ENCODE measurements at places on chromosomes 1 and 21. TPM values are rescaled to one million over a fixed set of nuclear protein-coding genes. Genes with fewer than 3 reads are reported as not detected.

- no peaks in the 10 kb centered on the region for H3K36me3 ChIP-seq
- H3K27me3 ChIP-seq: no peaks in the 10 kb centered on the region
- H3K4me1 ChIP-seq: no peaks in the 10 kb centered on the region
- no peak overlapping the region for H3K27ac ChIP-seq
Measured at GRCh38 chr1:170538687-170539086, 6.7 kb downstream of the GORAB start.

- no peaks in the 10 kb centered on the region for H3K27me3 ChIP-seq
- DNase-seq: no peak
- H3K4me3 ChIP-seq: no peak overlapping the region
- H3K27ac ChIP-seq: no peak overlapping the region
Measured at GRCh38 chr1:117049857-117050256, 10.3 kb upstream of the TTF2 start.

GRCh38 chr21:30981403-30981802 lies 56.9 kb downstream of the KRTAP19-8 start:
- H3K4me3 ChIP-seq: no peak overlapping the region
- H3K4me1 ChIP-seq: no peaks in the 10 kb centered on the region
- H3K27ac ChIP-seq: no peak overlapping the region
- H3K27me3 ChIP-seq: no peaks in the 10 kb centered on the region
- DNase-seq: no peak
- no peaks in the 10 kb centered on the region for H3K36me3 ChIP-seq

DNA sequence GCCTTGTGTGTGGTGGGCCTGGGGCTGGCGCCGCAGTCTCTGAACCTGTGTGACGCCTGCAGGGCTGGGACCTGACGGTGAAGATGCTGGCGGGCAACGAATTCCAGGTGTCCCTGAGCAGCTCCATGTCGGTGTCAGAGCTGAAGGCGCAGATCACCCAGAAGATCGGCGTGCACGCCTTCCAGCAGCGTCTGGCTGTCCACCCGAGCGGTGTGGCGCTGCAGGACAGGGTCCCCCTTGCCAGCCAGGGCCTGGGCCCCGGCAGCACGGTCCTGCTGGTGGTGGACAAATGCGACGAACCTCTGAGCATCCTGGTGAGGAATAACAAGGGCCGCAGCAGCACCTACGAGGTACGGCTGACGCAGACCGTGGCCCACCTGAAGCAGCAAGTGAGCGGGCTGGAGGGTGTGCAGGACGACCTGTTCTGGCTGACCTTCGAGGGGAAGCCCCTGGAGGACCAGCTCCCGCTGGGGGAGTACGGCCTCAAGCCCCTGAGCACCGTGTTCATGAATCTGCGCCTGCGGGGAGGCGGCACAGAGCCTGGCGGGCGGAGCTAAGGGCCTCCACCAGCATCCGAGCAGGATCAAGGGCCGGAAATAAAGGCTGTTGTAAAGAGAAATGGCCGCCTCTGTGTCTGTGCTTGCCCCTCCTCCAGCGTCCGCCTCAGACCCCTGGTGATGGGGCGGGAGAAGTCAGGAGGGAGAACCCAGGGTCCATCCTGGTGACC lies 788 bp downstream of the ISG15 start:
- H3K27me3 ChIP-seq: no peaks in the 10 kb centered on the region
- H3K4me1 ChIP-seq: peaks cover 7% of the 10 kb centered on the region
- DNase-seq: no peak
- H3K36me3 ChIP-seq: no peaks in the 10 kb centered on the region
- H3K27ac ChIP-seq: peak overlapping the region; percentile 83
- H3K4me3 ChIP-seq: peak overlapping the region; percentile 48

- H3K4me1 ChIP-seq: peaks cover 5% of the 10 kb centered on the region
- H3K36me3 ChIP-seq: no peaks in the 10 kb centered on the region
- H3K27me3 ChIP-seq: no peaks in the 10 kb centered on the region
- DNase-seq: peak; percentile 71
- peak overlapping the region; percentile 53 for H3K27ac ChIP-seq
Measured at GRCh38 chr1:155695072-155695471, 6.2 kb downstream of the DAP3 start.

GRCh38 chr1:223133824-223134435 lies 9.1 kb downstream of the TLR5 start:
- H3K4me3 ChIP-seq: peak overlapping the region; percentile 17
- H3K36me3 ChIP-seq: no peaks in the 10 kb centered on the region
- no peaks in the 10 kb centered on the region for H3K4me1 ChIP-seq
- no peaks in the 10 kb centered on the region for H3K27me3 ChIP-seq
- peak overlapping the region; percentile 82 for H3K27ac ChIP-seq

DNA sequence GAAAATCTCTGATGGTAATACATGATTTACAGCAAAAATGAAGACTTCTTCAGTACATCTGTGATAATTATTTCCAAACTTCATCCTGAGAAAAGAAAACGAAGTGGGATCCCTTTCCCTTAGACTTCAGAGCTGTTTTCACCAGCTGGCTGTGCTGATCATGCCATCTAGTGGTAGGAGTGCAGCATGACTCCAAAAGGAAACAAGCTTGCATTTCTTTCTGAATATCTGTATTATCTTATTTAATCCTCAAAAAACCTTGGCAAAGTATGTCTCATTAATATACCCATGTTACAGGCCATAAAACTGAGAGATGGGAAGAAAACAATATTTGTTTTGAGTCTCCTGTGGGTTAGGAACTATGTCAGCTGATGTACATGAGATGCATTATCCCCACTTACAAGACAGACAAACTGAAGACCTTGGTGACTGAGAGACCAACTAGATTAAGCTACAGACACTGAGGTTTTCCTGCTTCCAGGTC lies 9.8 kb upstream of the GJA8 start:
- no peak overlapping the region for H3K27ac ChIP-seq
- H3K27me3 ChIP-seq: no peaks in the 10 kb centered on the region
- DNase-seq: peak; percentile 16
- no peaks in the 10 kb centered on the region for H3K4me1 ChIP-seq
- H3K4me3 ChIP-seq: no peak overlapping the region

DNA sequence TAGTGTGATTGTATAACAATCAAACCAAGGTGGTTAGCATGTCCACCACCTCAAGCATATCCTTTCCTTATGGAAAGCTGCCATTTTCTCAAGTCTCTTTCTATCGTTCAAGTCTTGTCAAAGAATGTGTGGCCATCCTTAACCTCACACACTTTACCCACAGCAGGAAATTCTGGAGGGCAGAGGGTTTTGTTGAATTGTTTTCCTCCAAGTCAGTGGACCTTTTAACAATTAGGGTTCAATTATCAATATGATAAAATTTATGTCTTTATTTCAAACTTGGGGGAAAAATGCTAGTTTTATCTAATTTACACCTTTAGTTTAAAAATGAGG lies 14.2 kb upstream of the PTPRC start:
- H3K27me3 ChIP-seq: no peaks in the 10 kb centered on the region
- no peaks in the 10 kb centered on the region for H3K36me3 ChIP-seq
- no peak overlapping the region for H3K27ac ChIP-seq
- no peak overlapping the region for H3K4me3 ChIP-seq
- H3K4me1 ChIP-seq: no peaks in the 10 kb centered on the region
- DNase-seq: no peak

DNA sequence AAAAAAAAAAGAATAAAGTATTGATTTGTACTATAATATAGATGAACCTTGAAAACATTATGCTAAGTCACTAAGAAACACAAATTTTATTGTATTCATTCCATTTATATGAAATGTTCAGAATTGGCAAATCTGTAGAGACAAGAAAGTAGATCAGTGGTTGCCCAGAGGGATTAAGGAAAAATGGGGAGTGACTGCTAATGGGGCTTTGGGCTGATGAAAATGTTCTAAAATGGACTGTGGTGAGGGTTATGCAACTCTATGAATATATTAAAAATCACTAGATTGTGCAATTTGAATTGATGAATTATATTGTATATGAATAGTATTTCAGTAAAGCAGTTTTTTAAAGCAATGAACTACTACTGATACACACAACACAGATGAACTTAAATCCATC lies 10.0 kb downstream of the GDAP2 start:
- no peaks in the 10 kb centered on the region for H3K27me3 ChIP-seq
- no peak overlapping the region for H3K4me3 ChIP-seq
- no peak for DNase-seq
- no peak overlapping the region for H3K27ac ChIP-seq
- H3K4me1 ChIP-seq: no peaks in the 10 kb centered on the region

GRCh38 chr1:48619539-48619938 lies 147.5 kb upstream of the SPATA6 start:
- no peak for DNase-seq
- no peaks in the 10 kb centered on the region for H3K36me3 ChIP-seq
- H3K4me1 ChIP-seq: no peaks in the 10 kb centered on the region

- DNase-seq: peak; percentile 57
- no peak overlapping the region for H3K4me3 ChIP-seq
- peaks cover 9% of the 10 kb centered on the region for H3K4me1 ChIP-seq
- no peak overlapping the region for H3K27ac ChIP-seq
- H3K36me3 ChIP-seq: peaks cover 5% of the 10 kb centered on the region
Measured at GRCh38 chr1:55064071-55064581, 24.8 kb downstream of the PCSK9 start.

GRCh38 chr1:24555591-24556413 lies at the start of gene NCMAP:
Gene NCMAP (plus strand): TSS chr1:24556087. CDS start chr1:24595431, 39,344 bp downstream.
- H3K27me3 ChIP-seq: no peaks in the 10 kb centered on the region
- peak within 1 kb of the TSS; percentile 47 for H3K4me3 ChIP-seq
- H3K27ac ChIP-seq: peak within 1 kb of the TSS; percentile 65
- no peaks in the 10 kb centered on the region for H3K36me3 ChIP-seq
- DNase-seq: peak; percentile 56
- H3K4me1 ChIP-seq: no peaks in the 10 kb centered on the region

GRCh38 chr1:191371626-191372025 lies 786.6 kb upstream of the RGS18 start:
- no peak overlapping the region for H3K27ac ChIP-seq
- H3K36me3 ChIP-seq: no peaks in the 10 kb centered on the region
- no peak overlapping the region for H3K4me3 ChIP-seq
- H3K27me3 ChIP-seq: no peaks in the 10 kb centered on the region
- H3K4me1 ChIP-seq: no peaks in the 10 kb centered on the region

GRCh38 chr1:99084562-99084961 lies 79.9 kb upstream of the PLPPR5 start:
- H3K27ac ChIP-seq: no peak overlapping the region
- no peak for DNase-seq
- no peaks in the 10 kb centered on the region for H3K36me3 ChIP-seq
- H3K27me3 ChIP-seq: no peaks in the 10 kb centered on the region
- no peaks in the 10 kb centered on the region for H3K4me1 ChIP-seq

GRCh38 chr1:186511761-186512637 lies 51.1 kb upstream of the PDC start:
- H3K4me1 ChIP-seq: no peaks in the 10 kb centered on the region
- no peak overlapping the region for H3K4me3 ChIP-seq

DNA sequence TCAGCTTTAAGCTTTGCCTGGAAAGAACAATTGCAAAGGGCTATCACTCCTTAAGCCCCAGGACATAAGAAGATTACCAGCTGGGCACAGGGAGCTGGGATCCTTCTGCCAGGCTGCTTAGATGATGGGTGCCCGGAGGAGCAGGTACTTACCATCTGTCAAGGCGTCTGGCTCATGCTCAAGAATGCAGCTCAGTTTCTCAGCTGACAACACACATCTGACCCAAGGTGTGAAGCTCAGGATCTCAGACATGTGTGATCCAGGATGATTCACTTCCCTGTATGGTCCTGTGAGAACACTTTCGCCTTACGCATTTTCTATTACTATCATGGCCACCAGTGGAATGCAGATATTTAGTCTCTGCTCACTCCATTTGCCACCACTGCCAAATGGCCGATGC lies 14.7 kb upstream of the DISC1 start:
- H3K27ac ChIP-seq: no peak overlapping the region
- no peak overlapping the region for H3K4me3 ChIP-seq
- no peaks in the 10 kb centered on the region for H3K4me1 ChIP-seq
- no peaks in the 10 kb centered on the region for H3K36me3 ChIP-seq
- DNase-seq: no peak

GRCh38 chr1:109792056-109792831 lies 28.5 kb upstream of the EPS8L3 start:
- no peaks in the 10 kb centered on the region for H3K27me3 ChIP-seq
- no peaks in the 10 kb centered on the region for H3K4me1 ChIP-seq
- H3K27ac ChIP-seq: no peak overlapping the region
- no peaks in the 10 kb centered on the region for H3K36me3 ChIP-seq
- H3K4me3 ChIP-seq: no peak overlapping the region
- DNase-seq: no peak

GRCh38 chr1:206538901-206539640 lies 31.7 kb downstream of the RASSF5 start:
- H3K27ac ChIP-seq: peak overlapping the region; percentile 1
- H3K36me3 ChIP-seq: no peaks in the 10 kb centered on the region
- H3K4me1 ChIP-seq: peaks cover 19% of the 10 kb centered on the region
- H3K4me3 ChIP-seq: no peak overlapping the region
- no peak for DNase-seq

GRCh38 chr1:101111461-101111860 lies 85.9 kb upstream of the DPH5 start:
- no peaks in the 10 kb centered on the region for H3K36me3 ChIP-seq
- H3K27ac ChIP-seq: no peak overlapping the region
- no peak overlapping the region for H3K4me3 ChIP-seq
- DNase-seq: no peak
- no peaks in the 10 kb centered on the region for H3K4me1 ChIP-seq
- no peaks in the 10 kb centered on the region for H3K27me3 ChIP-seq

DNA sequence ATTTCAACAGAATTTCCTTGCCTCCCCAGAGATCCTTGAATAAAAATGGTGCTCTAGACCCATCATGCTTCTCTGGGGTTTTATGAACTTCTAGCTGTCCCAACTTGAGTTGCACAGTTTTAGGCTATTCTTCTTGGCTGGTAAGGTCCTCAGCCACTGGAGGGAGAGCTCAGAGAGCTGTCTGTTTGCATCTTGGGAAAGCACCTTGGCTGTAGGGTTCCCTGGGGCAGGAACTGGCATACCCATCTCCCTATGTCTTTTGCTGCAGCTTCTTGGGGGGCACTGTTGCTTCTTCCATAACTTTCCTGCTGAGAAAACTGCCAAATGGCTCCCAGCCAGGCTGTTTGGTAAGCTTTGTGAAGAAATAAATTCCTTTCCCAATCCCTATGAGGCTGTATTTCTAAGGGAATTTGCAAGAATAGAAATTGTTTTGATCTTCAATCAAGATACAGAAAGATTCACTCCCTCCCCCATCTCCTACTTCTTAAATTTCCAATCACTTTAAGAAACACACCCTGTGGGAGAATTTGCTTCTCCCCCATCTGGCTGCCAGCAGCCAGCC lies 8.2 kb upstream of the FMOD start:
- H3K4me1 ChIP-seq: no peaks in the 10 kb centered on the region
- H3K27ac ChIP-seq: no peak overlapping the region
- H3K4me3 ChIP-seq: no peak overlapping the region

- no peaks in the 10 kb centered on the region for H3K36me3 ChIP-seq
- no peak overlapping the region for H3K27ac ChIP-seq
- H3K4me1 ChIP-seq: peaks cover 10% of the 10 kb centered on the region
Measured at GRCh38 chr1:66312271-66312990, 221.5 kb upstream of the SGIP1 start.

The NEXN gene
- total RNA-seq: 14.1 TPM

The KRTAP12-2 gene
- total RNA-seq: not detected

The GNAT2 gene
- not detected for total RNA-seq

The LENEP gene
- total RNA-seq: not detected

The CDK18 gene
- total RNA-seq: 11.1 TPM

The GJA9 gene
- total RNA-seq: 0.09 TPM

The CD244 gene
- total RNA-seq: 1.1 TPM

The PROK1 gene
- total RNA-seq: 75.3 TPM

The DPH5 gene
- total RNA-seq: 39.0 TPM

The PTGER3 gene
- total RNA-seq: 3.6 TPM

The AXDND1 gene
- total RNA-seq: not detected

The WRAP73 gene
- total RNA-seq: 22.3 TPM
